ENCODE measurements at places on chromosomes 4 and X.

GRCh38 chrX:70878902-70879301 lies 29.6 kb downstream of the TEX11 start:
- no peak for DNase-seq

DNA sequence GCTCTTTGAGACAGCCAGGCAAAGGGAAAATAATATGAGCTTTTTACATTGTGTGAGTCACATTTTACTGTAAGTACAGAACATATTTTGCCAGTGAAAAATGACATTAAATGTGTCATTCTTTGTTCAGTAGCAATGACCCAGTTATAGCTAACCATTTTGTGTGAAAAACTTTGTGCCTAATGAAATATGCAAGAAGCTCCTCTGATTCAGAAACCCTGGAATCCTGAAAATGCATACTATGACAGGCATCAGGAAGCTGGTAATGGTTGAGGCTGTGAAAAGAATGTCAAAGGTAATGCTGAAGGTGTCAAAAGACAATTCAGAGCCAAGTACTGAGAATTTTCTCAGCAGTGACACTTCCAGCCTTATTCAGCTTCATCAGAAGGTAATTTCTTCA lies 549.5 kb upstream of the SMIM31 start:
- no peak for DNase-seq

- DNase-seq = peak; percentile 15
Observed at GRCh38 chrX:15350329-15350996, 15.1 kb upstream of the PIGA start.

DNA sequence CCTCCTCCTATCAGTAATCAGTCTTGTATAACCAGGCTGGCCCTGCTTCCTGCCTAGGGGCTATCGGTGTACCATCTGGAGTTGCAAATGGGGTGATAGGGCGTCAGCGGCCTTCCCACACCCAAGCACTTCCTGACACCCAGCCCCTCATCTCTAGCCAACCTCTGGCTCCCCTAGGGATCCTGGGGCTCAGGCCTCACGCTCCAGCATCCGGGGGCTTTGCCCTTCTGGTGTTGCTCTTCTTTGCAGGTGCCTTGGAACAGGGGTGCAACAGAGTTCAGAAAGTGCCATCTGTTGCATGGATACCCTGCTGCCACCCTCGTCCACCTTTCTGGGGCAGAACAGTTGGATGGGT lies 4.1 kb downstream of the IL9R start:
- no peak for DNase-seq

DNA sequence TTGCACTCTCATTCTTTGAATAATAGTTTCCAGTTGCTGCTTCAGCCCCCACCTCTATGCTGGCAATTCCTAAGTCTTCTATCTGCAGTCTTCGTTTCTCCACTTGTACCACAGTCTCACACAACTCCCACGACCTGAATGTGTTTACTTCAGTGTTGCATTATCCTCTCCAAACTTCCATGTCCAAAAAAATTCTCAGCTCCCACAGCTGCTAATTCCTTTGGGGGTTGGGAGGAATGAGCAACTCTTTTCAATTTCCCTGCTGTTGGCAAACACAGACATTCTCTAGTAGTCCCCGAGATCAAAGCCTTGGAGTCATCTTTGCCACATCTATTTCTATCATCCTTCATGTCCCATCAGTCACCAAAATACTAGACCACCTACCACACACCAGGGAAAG lies 14.4 kb upstream of the CDS1 start:
- no peak for DNase-seq

GRCh38 chr4:8404791-8405515 lies 35.6 kb downstream of the ACOX3 start:
- no peak for DNase-seq

DNA sequence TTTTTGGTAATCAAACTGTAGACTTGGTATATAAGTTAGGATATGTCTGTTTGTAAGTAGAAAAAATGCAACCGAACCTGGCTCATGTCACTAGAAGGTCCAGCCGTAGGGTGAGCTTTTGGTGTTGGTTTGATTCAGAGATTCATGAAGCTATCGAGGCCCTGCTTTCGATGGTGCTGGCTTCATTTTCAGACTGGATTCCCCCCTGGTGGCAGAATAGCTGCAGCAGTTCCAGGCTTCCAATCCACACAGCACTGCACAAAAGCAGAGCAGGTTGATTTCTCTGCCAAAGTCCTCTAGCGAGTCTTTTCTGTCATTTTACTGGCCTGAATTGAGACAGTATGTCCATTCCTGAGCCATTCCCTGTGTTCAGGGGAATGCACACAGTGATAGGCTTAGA lies 33.1 kb downstream of the PDK3 start:
- no peak for DNase-seq

GRCh38 chr4:13877626-13878025 lies 250.1 kb upstream of the BOD1L1 start:
- no peak for DNase-seq

DNA sequence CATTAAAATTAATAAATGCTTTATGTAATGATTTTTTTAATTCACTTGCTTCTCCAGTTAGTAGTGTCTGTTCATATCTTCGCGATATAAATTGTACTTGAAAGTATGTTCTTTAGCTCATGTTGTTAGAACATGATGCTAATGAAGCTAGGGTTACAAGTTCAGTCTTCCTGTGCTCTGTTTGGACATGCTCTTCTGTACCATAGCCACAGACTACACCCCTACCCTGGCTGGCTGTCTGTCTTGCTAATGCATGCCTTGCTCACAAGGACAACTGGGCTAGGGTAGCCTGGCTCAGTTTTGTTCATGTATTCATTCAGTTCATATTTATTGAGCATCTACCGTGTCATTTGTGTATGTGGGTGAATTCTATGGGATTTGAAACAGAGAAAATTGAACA lies 50.8 kb upstream of the MTMR1 start:
- DNase-seq = no peak
